Upper lobe of right lung (tissue), 1 donor: ENCODE measurements at places on chromosomes 2 and 18. TPM values are rescaled to one million over a fixed set of nuclear protein-coding genes. Genes with fewer than 3 reads are reported as not detected.
A peak's percentile ranks its signal among the peaks of the same experiment; 100 is the strongest.

DNA sequence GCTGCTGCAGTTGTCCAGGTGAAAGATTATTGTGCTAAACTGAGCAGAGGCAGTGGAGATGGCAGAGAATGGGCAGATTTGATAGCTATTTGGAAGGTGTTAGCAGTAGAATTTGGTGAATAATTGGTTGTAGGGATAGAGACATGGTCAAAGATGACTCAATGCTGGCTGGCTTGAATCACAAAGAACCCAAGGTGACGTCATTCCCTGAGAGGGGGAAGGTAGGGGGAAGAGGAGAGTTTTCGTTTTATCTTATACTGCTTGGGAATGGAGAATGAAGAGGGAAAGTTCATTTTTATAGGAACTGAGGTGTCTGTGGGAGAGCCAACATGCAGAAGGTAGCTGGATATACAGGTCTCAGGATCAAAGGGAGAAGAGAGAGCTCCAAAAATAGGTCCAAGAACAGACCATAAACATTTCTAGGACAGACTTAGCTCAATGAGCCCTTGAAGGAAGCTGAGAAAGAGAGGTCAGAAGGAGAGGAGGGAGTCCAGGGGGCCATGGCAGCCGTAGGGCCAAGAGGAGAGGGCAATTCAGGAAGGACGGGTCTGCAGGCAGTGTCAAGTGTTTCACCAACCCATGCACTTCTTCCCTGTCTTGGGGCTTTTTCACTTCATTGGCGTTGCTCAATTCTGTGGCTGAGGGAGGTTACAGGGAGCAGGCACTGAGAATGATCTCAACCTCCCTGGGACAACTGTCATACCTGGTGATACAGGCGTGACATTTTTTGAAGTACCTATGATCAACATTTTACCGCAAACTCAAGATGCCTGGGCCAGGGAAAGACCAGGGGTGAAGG, 281.3 kb downstream of the TDRD15 start:
- no peak for DNase-seq

GRCh38 chr18:53799134-53799533, 425.3 kb downstream of the MBD2 start:
- DNase-seq = no peak

GRCh38 chr2:221112744-221113143, 459.4 kb downstream of the EPHA4 start:
- DNase-seq = no peak

DNA sequence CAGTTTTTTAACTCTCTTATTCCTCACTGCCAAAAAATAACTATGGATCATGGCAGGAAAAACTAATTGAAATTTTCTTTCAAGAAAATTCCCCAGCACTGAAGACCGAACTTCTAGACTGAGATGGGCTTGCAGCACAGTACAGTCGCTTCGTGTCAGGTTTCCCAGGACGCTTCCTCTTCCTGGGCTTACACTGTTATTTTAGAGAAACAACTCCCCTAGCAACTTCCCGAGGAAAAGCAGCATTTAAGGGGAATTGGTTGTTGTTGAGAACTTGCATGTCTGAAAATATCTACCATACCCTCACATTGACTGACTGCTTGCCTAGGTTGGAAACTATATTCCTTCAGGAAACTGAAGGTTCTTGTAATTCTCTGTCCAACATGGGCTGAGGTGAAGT, 95.8 kb downstream of the NOL10 start:
- DNase-seq = no peak

DNA sequence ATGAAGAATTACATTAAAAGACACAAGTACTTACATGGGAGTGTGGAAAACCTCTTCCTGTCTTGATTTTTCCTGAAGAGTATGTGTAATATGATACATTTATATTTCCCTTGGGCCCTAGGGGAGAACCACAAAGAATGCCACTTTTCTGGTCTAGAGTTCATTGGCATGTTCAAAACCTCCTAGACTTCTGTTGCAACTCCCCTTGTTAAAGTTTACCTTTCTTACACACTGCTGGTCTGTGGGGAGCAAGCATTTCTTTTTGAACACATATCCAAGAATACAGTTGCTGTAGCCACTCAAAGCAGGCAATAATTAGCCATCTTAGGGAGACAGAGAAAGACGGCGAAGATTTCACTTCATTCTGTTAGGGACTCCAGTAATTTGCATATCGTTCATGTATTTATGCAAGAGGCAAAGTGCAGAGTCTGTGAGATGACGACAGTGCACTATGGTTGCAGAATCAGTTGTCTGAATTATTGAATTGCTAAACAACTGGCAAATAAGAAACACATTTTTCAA, 103.5 kb downstream of the NOL4 start:
- no peak for DNase-seq

GRCh38 chr2:85394261-85394681, 15.9 kb downstream of the CAPG start:
- DNase-seq = peak; percentile 54

- DNase-seq = peak; percentile 60
These were observed at the start of gene LRRTM1 for GRCh38 chr2:80303909-80304837. LRRTM1 (minus strand) TSS chr2:80304752; CDS start chr2:80303819, 933 bp downstream.

GPATCH11 gene
- total RNA-seq = 7.8 TPM

CDCA7 gene
- total RNA-seq = 4.1 TPM

PARD6G gene
- 6.5 TPM for total RNA-seq

SNTG2 gene
- 3.6 TPM for total RNA-seq
